ENCODE measurements at places on chromosomes 5 and 9.

DNA sequence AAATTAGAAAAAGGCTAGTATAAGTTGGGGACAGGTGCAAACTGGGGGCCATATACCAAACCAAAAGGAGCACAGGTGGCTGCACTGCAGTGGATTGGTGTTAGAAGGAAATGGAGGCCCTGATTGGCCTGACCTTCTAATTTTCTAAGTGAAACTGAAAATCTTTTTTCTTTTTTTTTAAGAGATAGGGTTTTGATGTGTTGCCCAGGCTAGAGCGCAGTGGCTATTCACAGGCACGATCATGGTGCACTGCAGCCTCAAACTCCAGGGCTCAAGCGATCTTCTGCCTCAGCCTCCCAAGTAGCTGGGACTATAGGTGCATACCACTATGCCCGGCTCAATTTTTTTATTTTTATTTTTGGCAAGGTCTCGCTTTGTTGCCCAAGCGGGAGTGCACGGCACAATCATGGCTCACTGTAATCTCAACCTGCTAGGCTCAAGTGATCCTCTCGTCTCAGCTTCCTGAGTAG is 9.8 kb upstream of the CCDC69 start:
- DNase-seq, result no peak

DNA sequence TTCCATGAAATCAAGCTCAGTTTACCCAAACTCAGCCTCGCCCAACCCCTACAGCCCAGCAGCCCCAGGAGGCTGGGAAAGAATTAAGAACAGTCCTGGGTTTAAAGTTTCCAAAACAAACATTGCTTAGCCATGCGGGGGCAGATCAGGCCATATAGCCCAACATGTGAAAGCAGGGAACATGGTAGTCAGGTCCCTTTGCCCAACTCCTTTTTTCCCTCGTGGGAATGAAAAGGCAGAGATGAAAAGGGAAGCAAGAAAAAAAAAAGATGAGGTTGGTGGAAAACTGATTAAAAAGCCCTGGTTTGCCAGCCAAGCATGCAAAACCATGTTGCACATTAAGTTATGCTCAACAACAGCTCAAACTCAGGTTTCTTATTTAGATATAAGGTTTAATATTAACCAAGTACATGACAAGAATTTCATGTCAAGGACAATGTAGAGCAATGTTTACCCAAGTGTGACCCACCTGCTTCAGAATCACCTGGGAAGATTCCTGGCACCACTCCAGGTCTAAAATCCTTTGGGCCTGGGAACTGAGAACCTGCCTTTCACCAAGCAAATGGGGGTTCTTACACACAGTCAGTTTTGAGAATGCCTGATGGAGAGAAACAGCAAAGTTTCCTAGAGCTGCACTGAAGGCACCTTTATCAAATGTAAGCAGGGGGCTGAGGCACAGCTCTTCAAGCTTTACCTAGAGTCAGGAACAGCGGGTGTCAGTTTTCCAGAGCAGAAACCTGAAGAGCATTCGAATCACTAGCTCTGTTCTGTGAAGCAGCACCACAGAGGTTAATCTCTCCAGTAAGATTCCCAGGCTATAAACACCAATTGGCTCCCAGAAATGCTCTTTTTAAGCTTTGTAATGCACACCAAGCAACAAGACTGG is 1.7 kb downstream of the FREM1 start:
- no peak for DNase-seq

DNA sequence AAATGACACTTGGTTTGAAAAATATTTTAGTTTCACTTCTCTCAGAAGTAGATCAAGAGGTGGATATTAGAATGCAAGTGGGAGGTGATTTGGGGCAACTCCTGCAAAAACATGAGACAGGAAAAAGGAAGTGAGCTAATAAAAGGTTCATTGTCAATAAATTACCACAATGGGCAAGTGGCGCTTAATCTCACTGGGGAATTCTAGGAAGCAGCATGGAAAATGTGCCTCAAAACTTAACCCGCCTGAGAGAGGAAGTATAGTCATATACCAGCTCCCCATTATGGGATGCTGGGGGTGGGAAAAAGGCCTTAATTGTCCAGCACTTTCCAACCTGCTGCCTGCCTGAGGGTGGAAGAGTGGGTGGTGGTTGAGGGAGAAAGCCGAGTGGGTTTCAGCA is 204.1 kb downstream of the ELAVL2 start:
- DNase-seq, result no peak

- no peak for DNase-seq
Measured at GRCh38 chr9:130918101-130918825, 20.8 kb downstream of the FIBCD1 start.

- no peak for DNase-seq
Measured at GRCh38 chr5:68950125-68950524, 143.7 kb upstream of the SLC30A5 start.

GRCh38 chr9:136741883-136742571 is 713 bp downstream of the LCN10 start:
- DNase-seq, result no peak

DNA sequence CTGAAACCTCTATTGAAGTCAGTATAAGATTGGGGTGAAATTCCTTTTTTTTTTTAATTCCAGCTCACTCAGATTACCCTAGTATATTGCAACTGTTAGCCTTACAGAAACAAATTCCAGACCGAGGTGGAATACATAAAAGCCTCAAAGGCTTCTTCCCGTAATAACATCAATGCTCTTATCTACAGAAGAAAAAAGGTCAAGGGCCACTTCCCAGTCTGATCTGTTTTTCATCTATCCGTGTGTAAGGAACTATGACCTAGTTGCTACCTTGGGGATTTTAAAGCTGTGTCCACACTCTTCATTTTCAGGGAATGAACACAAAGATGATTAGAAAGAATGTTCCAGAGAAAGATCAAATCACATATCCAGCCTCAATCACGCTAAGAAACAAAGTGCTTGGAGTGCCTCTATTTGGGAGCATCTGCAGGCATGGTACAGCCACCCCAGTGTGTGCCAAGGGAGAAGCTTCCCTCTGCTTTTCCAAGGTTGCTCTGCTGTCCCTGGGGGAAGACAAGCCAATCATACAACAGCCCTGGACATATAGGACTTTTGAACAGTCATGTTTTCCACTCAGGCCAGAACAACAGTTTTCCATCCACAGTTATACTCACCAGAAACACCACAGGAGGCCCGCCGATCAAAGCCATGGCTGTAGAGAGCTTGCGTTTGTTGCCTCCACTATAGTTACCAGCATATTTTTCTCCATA is 23.5 kb downstream of the NIPSNAP3B start:
- no peak for DNase-seq

GRCh38 chr9:110065532-110065931 is 142.4 kb downstream of the C9orf152 start:
- DNase-seq, result no peak

- DNase-seq, result no peak
Measured at GRCh38 chr9:89430995-89431394, 66.9 kb downstream of the SEMA4D start.

DNA sequence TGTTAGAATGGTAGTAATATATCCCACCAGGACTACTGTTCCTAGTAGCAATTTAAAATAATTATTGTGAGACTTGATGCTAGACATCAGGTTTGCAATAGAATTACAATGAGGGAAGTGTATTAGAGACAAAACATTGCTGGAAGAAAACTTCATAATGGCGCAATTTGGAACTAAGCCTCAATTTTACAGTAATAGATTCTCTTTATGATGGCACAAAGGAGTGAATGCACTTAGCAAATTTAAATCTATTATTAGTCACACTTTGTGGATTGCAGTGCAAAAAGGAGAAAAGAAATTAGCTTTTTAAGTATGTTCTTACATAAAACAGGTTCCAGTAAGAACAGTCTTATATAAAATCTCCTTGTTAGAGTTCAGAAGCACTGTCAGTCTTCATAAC is 358.3 kb downstream of the KIAA0825 start:
- no peak for DNase-seq

Data from Right ventricle myocardium superior (tissue), 1 donor.